CD4-positive, alpha-beta T cell treated with Interleukin-15 for 4 hours (primary cell): ENCODE measurements at places on chromosomes 6 and 20.

DNA sequence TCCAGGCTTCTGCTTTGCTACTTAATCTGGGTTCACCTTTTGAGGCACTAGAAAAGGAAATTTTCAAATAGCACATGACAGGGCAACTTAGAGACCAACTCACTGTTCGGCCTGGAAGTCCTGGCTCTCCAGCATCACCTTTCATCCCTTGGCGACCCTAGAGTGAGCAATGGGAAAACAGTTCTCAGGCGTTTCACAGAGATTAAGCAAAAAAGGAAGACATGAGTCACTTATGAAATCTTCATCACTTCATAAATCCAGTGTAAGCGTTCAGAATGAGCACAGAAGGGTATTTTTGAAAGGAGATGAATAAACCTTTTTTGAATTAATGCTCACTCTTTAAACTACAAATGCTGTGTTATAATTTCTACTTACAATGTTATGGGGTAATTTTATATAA, 104.0 kb downstream of the COL12A1 start:
- no peak for DNase-seq

DNA sequence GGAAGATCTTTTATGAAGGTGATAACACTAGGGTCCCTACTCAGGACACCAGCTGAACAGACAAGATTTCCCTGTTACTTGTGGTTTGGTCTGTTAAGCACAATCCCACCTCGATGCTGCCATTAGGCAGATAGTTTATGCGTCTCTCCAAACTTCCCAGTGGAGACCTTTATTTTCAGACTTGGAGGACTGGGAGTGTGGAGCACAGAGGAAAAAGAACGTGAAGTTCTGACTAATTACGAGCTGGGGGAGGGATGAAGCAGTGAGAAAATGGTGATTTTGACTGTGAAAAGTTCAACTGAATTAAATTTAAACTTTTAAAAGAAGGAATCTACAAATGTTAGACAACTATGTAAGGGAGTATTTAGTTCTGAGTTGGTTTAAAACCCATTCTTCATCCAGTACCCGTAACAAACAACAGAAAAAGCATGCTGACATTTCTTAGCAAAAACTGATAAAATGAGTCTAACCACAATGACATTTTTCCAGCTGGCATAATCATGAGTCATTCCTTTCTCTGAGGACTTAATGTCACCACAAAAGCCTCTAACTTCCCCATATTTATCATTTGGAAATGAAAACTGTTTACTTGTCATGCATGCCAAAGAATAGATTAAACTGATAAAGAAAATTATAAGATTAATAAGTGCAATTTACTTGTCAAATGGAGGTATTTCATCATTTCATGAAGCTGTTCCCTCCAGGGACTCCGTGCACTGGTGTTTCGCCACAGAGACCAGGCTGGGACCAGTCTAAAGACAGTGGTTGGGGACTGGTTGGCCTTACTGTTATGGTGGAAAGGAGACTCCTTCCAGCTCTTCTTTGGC, 113.3 kb upstream of the SSTR4 start:
- DNase-seq, result no peak

GRCh38 chr6:48110436-48111142, 408 bp downstream of the PTCHD4 start:
- no peak for DNase-seq

DNA sequence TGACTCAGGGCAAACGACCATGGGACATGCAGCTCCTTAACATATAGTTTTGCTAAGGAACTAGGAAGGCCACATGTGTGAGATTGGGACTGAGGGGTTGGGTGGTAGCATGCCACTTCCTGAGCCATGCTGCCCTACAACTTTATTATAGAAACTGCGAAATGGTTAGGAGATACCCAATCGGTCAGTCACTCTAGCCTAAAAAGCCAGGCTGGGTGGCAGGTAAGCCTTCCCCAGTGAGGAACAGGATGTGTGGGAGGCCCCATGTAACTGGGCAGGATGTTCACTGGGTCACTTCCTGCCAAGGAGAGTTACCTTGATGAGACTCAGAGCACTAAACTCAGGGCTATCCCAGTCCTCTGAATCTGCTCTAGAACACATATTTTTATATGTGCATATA, 123.5 kb downstream of the MAP3K7 start:
- DNase-seq, result peak; percentile 42

GRCh38 chr6:124741341-124741740, 220.9 kb upstream of the RNF217 start:
- DNase-seq, result no peak

- DNase-seq, result no peak
These were observed 36.0 kb downstream of the SYNJ2 start for GRCh38 chr6:158017621-158018040.

- no peak for DNase-seq
These were observed 475.2 kb upstream of the EPHA7 start for GRCh38 chr6:93894521-93894920.

DNA sequence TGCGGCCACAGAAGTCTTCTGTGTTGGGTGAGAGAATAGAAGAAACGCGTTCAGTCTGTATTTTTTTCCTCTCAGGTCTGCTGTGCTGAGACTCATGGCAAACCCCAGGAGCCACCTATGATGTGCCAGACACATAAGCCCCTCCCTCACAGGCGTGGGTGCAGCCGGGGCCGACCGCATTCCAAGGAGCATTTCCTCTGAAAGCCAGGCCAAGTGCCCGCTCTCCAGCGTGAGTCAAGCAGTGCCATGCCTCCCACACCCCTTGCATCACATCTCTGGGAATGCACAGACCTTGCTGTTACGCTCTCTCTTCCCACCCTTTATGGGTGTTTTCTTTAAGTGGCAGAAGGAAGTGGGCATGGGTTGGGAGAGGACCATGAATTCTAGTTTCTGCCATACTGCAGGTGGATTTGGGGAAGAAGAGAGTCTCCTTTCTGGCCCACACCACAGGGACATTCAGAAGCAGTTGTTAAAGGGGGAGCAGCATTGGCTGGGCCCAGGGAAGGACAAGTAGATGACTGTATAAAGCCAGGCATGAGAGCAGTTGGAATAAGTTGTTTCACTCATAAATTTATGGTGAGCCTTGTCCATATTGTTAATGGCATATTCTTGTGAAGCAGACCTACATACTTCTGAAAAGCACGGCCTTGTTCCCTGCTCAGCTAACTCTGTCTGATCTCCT, 37.1 kb upstream of the TFAP2A start:
- no peak for DNase-seq

DNA sequence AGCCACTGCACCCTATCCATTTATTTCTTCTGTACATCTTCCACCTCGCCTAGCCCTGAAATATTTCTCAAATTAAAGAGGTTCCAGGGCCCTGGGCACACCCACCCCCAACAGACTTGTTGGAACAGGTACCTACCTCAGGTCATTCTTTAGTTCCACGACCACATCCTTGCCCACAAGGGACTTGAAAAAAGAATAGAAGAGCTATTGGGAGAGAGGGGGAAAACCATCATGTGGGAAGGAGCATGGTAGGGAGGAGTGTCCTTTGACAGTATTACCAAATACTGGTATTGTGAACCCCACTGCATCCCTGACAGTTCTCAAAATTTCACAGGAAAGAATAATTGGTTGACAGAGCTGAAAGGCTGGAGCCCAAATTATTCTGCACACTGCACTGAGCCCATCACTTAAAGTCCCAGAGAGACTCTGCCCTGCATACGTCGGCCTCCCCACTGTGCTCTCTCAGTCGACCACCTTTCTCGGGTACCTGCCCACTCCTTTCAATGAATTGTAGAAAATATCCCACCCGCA, 762 bp downstream of the LSM2 start:
- DNase-seq, result no peak

- no peak for DNase-seq
These were observed 12.9 kb downstream of the TBPL1 start for GRCh38 chr6:133965817-133966360.

- no peak for DNase-seq
These were observed 125.7 kb upstream of the PHACTR1 start for GRCh38 chr6:12590901-12591300.
